ENCODE measurements at places on chromosomes 12 and 14.

- peak; percentile 87 for DNase-seq
Measured at GRCh38 chr12:12901158-12901791, 9.9 kb downstream of the GPRC5A start.

DNA sequence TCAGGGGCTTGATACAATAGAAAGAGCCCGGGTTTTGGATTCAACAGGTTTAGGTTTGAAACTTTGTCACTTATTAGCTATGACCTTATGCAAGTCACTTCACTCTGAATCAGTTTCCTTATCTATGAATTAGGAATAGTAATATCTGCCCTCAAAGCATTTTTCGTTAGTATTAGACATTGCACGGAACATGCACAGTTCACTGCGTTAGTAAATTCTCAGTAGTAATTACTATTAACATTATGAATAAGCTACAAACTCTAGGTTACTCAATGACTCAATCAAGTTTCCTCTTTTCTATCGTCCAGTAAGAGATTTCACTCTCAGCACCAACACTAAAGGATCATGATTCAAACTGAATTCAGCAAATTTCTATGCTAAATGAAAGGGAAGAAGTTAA is 150.3 kb downstream of the CEP83 start:
- DNase-seq, result no peak

GRCh38 chr14:91108941-91109611 is 4.8 kb upstream of the DGLUCY start:
- DNase-seq, result peak; percentile 30

DNA sequence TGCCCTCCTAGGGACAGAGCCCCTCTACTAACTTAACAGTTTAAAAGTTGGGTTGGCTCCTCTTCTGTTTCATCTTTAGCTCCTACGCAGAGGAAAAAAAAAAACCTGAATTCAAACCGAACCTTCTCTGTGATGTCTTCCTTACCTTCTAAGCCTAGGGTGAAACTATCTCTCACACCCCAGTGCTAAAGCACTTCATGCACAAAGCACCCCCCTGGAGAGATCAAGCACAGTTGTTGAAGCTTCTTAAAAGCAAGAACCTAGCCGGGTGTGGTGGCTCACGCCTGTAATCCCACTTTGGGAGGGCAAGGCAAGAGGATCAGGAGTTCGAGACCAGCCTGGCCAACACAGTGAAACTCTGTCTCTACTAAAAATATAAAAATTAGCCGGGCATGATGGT is 37.6 kb downstream of the CORO1C start:
- DNase-seq, result no peak

- no peak for DNase-seq
Measured at GRCh38 chr12:46674800-46675199, 151.0 kb downstream of the SLC38A4 start.

DNA sequence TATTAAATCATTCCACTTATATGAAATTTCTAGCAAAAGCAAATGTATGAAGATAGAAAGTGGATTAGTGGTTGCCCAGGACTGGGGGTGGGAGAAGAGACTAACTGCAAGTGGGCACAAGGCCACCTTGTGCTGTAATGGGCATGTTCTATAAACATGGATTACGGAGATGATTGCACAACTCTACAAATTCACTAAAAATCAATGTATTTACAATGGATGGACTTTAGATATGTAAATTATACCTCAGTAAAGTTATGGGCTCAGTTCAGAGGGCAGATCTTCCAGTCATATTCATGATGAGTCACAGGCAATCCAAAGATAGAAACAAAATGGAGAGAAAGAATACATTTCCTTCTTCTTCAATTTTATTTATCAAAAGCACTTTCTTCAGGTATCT is 173.9 kb downstream of the NDUFA12 start:
- DNase-seq, result no peak

GRCh38 chr14:52950898-52951680 is at the start of gene FERMT2:
Gene FERMT2, minus strand, starts transcription at chr14:52951050. Its CDS starts 482 bp downstream, at chr14:52950568.
- DNase-seq, result peak; percentile 86

DNA sequence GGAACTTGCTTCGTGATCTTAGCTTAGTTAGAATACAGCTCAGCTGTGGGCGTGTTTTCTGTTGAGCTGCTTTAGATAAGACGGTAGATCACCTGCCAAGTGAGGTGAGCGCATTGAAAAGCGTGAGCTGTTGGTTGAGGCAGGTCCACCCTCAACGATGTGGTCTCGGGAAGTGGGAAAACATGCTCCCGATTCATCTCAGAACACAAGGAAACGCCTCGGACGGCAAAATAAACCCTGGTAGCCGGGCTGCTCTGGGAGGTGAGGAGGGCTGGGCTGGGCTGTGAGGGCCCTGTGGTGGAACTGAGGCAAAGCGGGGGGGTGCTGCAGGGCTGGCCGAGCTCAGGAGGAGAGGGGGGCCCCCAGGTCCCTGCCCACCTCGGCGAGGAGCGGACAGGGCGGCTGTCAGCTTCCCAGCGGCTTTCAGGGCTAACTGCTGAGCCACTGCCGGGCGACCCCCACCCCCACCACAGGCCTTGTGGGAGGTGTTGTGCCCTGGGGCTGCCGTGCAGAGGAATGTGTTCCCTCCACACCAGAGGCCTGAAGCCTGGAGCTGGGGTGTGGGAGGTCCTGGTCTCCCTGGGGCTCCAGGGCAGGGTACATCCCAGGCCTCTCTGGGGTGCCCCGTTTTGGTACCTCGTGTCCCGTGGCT is 30.7 kb downstream of the NOC4L start:
- no peak for DNase-seq

- peak; percentile 13 for DNase-seq
Measured at GRCh38 chr12:71947645-71948105, 9.0 kb downstream of the TPH2 start.

- no peak for DNase-seq
Measured at GRCh38 chr14:33254861-33255395, 316.2 kb downstream of the NPAS3 start.

DNA sequence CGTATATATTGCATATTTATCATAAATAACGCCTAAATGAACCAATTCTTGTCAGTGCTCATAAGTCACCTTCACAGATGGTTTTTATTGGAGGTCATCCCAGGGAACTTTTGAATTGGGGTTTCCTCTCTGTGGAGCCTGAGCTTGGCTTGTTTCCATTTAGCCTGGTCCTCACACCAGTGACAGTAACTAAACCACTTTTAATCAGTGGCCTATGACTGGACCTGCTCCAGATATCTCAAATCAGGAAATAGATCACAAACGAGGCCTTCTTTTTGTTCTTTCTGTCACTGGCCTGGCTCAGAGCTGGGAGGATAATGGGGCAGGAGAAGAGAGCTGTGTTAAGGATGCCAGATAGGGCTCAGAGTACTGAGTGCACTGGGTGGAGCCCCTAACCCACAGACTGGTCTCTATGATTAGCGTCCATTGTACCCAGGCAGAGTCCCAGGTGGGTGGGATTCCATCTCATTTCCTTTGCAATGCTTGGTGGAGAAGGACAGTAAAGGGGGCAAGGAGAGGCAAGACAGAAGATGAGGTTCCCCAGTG is 92.4 kb downstream of the NUAK1 start:
- DNase-seq, result no peak

GRCh38 chr14:68511129-68512047 is 281.5 kb downstream of the ZFP36L1 start:
- no peak for DNase-seq

GRCh38 chr14:64973826-64974225 is 1.7 kb upstream of the RAB15 start:
- no peak for DNase-seq

DNA sequence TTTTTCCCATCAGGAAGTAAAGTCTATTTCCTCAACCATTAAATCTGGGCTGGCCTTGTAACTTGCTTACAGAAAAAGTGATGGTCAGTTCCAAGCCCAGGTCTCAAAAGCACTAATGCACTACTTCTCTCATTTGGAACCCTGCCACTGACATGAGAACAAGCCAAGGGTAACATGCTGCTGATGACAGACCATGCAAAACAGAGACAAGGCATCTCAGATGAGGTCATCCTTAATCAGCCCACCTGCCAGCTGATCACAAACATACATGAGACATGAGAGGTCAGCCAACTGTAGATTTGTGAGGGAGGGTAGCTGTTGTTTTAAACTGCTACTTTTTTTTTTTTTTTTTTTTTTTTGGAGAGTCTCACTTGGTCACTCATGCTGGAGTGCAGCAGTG is 16.2 kb downstream of the TWF1 start:
- peak; percentile 56 for DNase-seq

DNA sequence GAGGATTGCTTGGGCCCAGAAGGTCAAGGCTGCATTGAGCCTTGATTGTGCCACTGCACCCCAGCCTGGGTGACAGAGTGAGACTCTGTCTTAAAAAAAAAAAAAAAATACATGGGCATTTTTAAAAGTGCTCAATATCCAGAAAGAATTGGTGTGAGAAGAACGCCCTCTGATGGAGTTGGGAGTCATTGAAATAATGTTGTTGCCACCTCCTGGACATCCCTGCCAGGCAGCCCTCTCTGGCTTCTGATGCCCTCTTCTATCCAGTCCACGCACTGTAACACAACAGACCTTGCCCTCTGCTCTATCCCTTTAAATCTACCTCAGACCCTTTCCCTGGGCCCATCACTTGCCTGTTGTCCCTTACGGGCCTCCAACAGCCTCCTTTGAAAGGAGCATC is 4.9 kb downstream of the PTGDR start:
- DNase-seq, result peak; percentile 59

DNA sequence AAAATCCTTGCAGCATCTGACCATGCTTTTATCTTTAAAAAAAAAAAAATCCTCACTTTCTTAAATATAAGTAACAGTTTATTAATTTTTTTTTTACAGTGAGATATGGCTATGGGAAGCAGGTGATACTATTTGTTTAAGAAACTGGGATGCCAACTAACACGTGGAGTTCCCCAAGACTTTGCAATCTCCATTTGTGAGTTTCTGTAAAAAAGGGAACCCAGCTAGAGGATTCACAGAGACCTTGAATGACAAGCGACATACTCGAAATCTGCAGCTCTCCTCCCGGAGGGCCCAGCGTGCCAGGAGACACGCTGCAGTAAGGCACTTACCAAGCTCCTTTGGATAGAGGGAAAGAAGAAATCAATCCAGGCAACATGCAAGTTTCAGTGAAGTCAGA is 30.1 kb downstream of the SLC15A4 start:
- DNase-seq, result no peak

DNA sequence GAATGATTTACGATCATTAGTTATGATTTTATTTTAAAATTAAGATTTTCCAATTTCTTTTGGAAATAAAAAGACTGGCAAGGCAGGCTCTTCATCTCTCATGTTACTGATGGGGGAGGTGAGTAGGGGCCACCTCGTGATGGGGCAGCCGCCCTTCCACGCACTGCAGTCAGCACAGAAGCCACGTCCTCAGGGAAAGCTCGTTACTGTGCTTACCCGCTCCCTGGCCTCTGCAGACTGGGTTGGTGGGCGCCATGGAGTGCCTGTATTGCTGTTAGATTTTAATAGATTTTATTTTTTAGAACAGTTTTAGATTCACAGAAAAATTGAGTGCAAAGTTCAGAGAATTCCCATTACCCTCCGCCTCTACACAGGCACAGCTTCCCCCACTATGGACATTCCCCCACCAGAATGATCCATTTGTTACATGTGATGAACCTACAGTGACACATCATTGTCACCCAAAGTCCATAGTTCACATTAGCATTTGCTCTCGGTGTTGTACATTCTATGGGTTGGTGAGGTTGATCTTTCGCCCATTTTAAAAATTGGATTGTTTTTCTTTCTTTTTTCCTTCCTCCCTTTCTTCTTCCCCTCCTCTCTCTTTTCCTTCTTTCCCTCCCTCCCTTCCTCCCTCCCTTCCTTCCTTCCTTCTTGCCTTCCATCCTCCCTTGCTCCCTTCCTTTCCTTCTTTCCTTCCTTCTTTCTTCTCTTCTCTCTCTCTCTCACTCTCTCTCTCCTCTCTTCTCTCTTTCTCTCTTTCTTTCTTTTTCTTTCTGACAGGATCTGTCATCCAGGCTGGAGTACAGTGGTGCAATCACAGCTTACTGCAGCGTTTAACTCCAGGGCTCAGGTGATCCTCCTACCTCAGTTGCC is 30.7 kb downstream of the ADGRD1 start:
- DNase-seq, result no peak

DNA sequence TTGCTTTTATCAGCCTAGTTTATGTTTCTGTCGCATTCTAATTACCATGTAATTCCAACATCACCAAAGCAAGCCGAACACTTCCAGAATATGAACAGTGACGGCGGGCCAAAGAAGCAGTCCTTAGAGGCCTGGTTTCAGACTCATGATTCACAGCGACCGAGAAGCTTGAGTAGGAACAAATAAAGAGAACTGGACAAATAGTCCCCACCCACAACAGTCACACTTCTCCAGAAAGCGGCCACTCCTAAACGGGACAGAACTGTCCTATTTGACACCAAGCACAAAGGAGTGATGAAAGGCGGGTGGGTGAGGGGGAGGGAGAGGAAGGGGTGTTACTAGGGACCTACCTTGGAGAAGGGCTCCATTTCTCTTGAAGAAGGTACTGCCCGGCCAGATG is 136.4 kb downstream of the FOXN3 start:
- no peak for DNase-seq

GRCh38 chr12:124295431-124296058 is 652 bp downstream of the RFLNA start:
- no peak for DNase-seq

DNA sequence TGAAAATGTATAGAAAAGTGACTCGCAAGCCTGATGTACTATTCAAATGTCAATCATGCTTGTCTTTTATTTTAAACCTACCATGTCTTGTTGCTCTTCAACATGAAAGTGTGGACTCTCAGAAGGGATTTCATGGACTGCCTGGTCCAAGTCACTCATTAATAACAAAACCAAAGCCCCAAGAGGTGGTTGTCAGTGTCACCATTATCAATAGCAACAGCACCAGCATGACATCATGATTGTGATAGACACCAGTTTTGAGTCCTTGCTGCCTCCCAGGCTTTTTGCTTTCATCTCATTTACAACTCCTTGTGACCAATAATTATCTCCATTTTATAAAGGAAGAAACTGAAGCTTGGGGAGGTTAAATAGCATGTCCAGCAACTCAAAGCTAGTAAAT is 112.0 kb upstream of the TMPO start:
- no peak for DNase-seq

GRCh38 chr14:94897561-94897960 is 127.6 kb upstream of the GSC start:
- no peak for DNase-seq

- DNase-seq, result peak; percentile 79
Measured at GRCh38 chr14:105281371-105282097, 19.3 kb downstream of the BRF1 start.

DNA sequence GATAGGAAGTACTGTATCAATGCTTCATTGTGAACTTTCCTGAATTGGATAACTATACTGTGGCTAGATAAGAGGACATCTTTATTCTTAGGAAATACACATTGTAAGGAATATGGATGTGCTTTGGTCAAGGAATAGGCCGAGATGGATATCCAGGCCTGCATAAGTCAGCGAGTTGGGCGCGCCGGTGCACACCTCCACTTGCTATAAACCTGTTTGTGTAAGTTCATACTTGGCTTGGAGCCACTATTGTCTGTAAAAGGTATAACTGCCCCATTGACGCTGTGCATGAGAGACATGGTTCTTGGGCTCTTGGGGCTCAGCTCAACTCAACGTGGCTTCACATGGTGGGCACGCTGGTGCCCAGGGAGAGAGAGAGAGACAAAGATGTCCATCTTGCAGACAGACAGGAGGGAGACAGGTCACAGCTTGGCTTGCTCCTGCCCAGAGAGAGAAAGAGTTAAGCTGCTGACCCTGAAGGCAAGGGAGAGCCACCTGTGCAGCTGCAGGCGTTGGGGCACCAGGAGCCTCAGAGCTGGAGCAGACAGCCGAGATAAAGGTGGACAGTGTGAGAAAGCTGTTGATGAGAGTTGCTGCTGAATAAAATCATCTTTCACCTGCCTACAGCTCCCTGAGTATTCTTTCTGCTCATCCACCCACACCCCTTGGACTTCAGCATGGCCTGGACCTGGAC is 34.1 kb upstream of the COCH start:
- DNase-seq, result no peak
